ENCODE measurements at places on chromosomes 2 and 18. TPM values are rescaled to one million over a fixed set of nuclear protein-coding genes. Genes with fewer than 3 reads are reported as not detected.

GRCh38 chr2:210224941-210225672, at the start of gene ACADL:
Gene ACADL (minus strand): TSS chr2:210225447. CDS start chr2:210225263, 184 bp downstream.
- DNase-seq: peak; percentile 76

DNA sequence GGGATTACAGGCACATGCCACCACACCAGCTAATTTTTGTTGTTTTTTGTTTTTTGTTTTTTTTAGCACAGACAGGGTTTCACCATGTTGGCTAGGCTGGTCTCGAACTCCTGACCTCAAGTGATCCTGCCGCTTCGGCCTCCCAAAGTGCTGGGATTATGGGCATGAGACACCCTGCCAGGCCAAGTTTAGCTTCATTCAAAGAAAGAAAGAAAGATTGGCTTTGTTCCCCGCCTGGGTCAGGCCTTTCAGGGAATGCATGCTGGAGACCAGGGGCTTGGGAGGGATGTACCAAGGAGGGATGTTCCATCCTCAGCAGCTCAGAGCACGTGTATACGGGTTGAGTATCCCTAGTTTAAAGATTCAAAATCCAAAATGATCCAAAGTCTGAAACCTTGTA, 283.0 kb downstream of the ALPK2 start:
- DNase-seq: no peak

DNA sequence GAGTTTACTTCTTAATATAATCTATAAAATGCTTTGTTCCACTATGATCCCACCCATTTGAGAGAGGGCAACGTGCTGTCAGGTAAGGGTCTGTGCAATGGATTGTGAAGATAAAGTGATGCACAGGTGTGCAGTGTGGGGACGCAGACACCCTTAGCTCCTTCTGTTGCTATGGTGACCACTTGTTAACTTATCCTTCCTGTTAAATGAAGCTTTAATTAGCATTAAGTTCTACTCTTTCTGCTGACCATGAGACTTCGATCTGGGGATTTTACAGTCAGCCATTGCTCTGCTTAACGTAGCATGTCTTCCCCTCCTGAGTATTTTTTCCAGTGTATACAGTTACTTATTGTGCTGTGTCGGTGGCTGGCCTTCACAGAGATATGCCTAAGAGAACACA, 23.1 kb upstream of the ALKAL2 start:
- DNase-seq: no peak

DNA sequence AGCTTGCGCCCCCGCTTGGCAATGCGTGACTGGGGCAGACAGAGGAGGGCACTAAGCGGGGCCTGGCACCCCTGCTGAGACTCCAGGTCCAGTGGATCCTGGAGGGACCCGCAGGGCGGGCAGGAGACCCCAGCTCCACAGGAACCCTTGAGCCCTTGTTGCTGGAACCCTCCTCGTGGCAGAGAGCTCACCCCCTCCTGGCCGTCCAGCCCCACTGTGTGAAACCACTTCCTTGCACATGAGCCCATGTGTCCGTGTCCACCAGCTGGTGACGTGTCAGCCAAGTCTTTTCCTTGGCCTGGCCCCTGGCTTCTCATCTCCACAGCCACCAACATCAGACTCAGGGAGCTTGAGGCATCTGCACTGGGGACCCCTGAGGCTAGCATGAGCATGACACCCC, 38.0 kb downstream of the BIN1 start:
- DNase-seq: no peak

DNA sequence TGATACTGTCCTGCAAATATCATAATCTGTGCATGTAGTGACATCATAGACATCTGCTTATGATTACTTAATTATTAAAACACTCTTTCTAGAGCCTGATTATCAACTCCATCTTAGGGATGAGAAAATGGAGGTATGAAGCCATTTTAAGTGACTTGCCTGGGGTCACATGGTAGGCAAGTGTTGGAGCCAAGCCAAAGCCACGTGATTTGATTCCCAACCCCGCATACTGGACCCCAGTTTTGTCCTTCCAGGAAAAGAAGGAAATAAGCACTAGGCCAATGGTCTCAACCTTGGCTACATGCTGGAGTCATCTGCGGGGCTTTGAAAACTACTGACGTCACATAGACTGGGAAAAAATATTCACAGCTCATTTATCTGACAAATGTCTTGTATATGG, 19.6 kb upstream of the SEH1L start:
- no peak for DNase-seq

- no peak for DNase-seq
Observed at GRCh38 chr2:27072920-27073319, 1.5 kb upstream of the OST4 start.

DNA sequence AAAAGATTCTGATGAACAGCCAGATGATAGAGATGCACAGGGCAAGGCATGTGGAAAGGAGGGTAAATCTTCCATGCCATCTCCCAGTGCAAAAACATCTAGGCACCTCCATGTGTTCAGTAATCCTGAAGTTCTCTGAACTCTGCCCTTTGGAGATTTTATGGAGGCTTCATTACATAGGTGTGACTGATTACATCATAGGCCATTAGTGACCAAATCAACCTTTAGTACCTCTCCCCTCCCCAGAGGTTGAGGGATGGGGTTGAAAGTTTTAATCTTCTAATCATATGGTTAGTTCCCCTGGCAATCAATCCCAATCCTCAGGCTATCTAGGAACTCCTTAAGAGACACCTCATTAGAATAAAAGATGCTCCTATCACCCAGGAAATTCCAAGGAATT, 2190.2 kb upstream of the PIK3C3 start:
- no peak for DNase-seq

DNA sequence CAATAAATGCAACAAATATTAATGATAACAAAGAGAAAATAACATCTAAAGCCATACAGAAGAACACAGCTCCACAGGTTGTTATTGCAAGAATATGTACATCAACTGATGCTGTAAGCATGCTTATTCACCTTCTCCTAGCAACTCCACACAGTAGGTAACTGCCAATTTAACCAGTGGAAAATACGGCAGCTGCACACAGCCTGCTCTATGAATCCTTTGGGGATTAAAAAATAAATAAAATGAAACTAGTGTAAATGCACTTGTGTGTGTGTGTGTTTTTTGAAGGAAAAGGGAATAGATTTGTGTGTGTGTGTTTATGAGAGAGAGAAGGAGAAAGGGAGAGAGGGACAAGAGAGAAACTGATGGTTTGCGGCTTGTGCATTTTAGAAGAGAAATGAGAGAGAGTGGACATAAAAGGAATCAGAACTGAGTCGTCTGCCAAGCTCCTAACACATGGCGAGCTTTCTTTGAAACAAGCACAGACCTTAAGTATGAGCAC, 96.2 kb upstream of the PDE1A start:
- no peak for DNase-seq

- no peak for DNase-seq
Observed at GRCh38 chr2:37849911-37850310, 75.2 kb upstream of the RMDN2 start.

GRCh38 chr2:174704642-174705041, 59.6 kb downstream of the CHRNA1 start:
- DNase-seq: no peak

GRCh38 chr2:130726614-130727180, 2.2 kb upstream of the GPR148 start:
- no peak for DNase-seq

- no peak for DNase-seq
Observed at GRCh38 chr2:112893752-112894151, 17.2 kb upstream of the IL37 start.

GRCh38 chr2:221096706-221097567, 475.2 kb downstream of the EPHA4 start:
- DNase-seq: no peak

GRCh38 chr2:120612931-120613330, 122.7 kb upstream of the GLI2 start:
- DNase-seq: no peak

DNA sequence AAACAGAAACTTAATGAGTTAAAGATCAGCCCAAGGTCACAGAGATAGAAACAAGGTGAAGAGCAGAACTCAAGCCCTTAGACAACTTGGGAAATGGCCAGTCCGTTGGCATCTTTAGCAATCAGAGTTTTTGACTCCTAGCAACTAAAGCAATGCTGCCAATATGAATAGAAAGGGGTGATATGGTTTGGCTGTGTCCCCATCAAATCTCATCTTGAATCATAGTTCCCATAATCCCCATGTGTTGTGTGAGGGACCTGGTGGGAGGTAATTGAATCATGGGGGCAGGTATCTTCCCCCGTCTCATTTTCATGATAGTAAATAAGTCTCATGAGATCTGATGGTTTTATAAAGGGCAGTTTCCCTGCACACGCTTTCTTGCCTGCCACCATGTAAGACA, 170.2 kb downstream of the DDX1 start:
- DNase-seq: no peak

DNA sequence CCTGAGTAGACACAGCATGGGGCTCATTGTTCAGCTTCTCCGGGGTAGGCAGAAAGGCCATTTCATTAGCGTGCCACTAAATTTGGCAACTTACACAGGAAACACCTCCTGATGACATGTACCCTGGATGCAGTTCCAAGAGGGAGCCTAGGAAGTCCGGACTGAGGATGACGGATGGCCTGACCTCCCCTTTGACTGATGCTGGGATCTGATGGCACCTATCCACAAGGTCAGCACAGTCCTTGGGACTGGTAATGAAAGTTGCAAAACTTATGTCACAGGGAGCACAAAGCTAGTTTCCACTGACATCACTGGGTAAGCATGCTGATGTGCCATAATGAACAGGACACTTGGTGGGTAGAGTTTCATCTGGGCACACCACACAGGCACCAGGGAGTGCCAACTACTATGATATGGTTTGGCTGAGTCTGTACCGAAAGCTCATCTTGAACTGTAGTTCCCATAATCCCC, 126.7 kb upstream of the ARL4C start:
- DNase-seq: no peak

GRCh38 chr2:73386342-73386868, 769 bp downstream of the ALMS1 start:
- no peak for DNase-seq

DNA sequence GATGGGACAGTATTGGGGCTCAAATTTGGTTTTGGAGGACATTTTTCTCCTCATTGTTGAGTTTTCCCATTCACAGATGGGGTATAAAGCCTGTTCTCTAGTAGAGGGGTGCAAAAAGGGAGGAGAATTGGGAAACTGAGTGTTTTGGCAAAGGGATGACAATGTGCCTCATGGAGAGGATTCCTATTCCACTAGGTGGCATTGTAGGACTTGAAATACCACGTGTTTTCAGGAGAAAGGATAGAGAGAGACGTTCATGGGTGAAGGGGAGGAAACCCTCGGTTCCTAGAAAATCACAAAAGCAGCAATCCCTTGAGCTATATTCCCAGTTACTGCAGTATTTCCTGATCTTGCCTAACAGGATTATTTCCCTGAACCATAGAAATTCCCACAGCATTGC, 113.7 kb upstream of the SRD5A2 start:
- no peak for DNase-seq

DNA sequence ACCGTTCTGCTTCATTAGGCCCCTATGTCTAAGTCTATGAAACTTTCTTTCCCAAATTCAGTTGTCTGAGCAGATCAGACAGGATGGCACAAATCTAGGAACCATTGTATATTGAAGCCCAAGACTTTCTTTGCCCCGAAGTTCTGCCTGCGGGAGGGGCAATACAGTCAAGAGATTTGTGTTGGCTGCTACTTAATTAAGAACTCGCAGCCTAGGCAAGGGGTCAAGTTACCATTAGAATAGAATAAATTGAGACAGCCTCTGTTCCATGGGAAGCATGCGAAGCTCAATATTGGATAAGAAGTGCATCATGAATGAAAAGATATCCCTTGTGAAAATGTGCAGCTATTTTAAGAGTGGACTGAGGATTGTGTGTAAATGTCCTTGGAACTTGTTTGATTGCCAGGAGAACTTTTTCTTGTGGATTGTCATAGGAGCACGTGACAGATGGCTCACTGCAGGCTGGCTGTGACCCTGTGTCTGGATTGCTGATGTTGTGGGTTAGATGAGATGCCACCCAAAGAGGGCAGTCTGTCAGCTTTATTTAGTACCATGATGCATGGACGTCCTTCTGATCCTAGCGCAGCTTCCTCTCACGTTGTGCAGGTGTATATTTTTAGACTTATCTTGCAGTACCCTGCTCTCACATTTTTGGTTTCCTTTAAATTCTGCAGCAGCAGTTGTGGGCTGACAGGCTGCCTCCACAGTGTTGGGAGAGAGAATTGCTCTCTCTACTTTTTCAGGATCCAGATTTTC, 30.9 kb downstream of the HAUS1 start:
- DNase-seq: no peak

- no peak for DNase-seq
Observed at GRCh38 chr2:98932778-98933343, 3.2 kb downstream of the CRACDL start.

- no peak for DNase-seq
Observed at GRCh38 chr2:215767625-215768024, 245.7 kb downstream of the MREG start.

GRCh38 chr2:165871025-165871424, 77.0 kb upstream of the GALNT3 start:
- no peak for DNase-seq

- DNase-seq: peak; percentile 83
Observed at GRCh38 chr18:63320123-63320974, 780 bp upstream of the BCL2 start.

DNA sequence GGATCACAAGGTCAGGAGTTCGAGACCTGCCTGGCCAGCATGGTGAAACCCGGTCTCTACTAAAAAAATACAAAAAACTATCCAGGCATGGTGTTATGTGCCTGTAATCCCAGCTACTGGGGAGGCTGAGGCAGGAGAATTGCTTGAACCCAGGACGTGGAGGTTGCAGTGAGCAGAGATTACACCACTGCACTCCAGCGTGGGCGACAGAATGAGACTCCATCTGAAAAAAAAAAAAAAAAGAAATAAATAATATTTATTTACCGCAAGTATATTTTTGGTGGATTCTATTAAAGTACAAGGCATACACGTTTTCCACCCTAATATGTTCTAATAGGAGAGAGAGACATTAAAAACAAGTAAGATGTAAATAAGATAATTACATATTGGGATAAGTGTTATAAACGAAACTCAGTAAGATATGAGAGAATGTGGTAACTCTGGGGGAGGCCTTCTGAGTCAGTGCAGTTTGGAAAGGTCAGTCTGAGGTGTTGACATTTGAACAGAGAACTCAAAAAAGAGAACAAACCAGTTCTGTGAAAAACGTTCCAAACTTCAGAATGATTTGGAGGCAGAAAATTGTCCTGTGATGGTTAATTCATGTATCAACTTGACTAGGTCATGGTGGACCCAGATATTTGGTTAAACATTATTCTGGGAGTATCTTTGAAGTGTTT, 8.8 kb upstream of the POLI start:
- DNase-seq: no peak

- no peak for DNase-seq
Observed at GRCh38 chr2:159793326-159793725, 4.7 kb downstream of the CD302 start.

- no peak for DNase-seq
Observed at GRCh38 chr2:95374921-95375471, 27.5 kb upstream of the FAHD2A start.

GRCh38 chr2:222939208-222939856, 78.5 kb downstream of the ACSL3 start:
- peak; percentile 65 for DNase-seq

The UGT1A10 gene
- not detected for total RNA-seq

The PDCD1 gene
- total RNA-seq: not detected

The PDE11A gene
- 2.2 TPM for total RNA-seq

The FZD7 gene
- total RNA-seq: 28.3 TPM

The CD207 gene
- not detected for total RNA-seq

The RGPD3 gene
- total RNA-seq: 0.27 TPM

The ITGA6 gene
- 64.8 TPM for total RNA-seq

The EDAR gene
- total RNA-seq: 0.12 TPM

The NXPH2 gene
- 1.2 TPM for total RNA-seq

The KCNE4 gene
- total RNA-seq: 54.6 TPM

The GKN2 gene
- total RNA-seq: not detected

The KCMF1 gene
- 63.0 TPM for total RNA-seq

The ATOH8 gene
- total RNA-seq: 2.0 TPM

The ADAM23 gene
- 2.0 TPM for total RNA-seq

The DSG2 gene
- total RNA-seq: 98.1 TPM

Measured in hepatocyte (in vitro differentiated cells).